ENCODE measurements at places on chromosomes 3 and 15. TPM values are rescaled to one million over a fixed set of nuclear protein-coding genes. Genes with fewer than 3 reads are reported as not detected.

GRCh38 chr3:98690876-98691275 is 72.3 kb upstream of the ST3GAL6 start:
- no peaks in the 10 kb centered on the region for H3K36me3 ChIP-seq
- no peak overlapping the region for H3K4me3 ChIP-seq
- peak; percentile 54 for DNase-seq
- no peak overlapping the region for H3K27ac ChIP-seq

GRCh38 chr3:43239755-43240154 is 46.6 kb upstream of the SNRK start:
- H3K36me3 ChIP-seq: no peaks in the 10 kb centered on the region
- DNase-seq: no peak
- H3K27ac ChIP-seq: no peak overlapping the region
- peaks cover 2% of the 10 kb centered on the region for H3K27me3 ChIP-seq

GABRG3 gene
- polyA plus RNA-seq: not detected

- peaks cover 4% of the 10 kb centered on the region for H3K4me1 ChIP-seq
- H3K36me3 ChIP-seq: no peaks in the 10 kb centered on the region
- H3K4me3 ChIP-seq: no peak overlapping the region
- no peak overlapping the region for H3K27ac ChIP-seq
- DNase-seq: peak; percentile 68
- no peaks in the 10 kb centered on the region for H3K27me3 ChIP-seq
Observed at GRCh38 chr3:99114565-99115291, 213.2 kb upstream of the DCBLD2 start.

GRCh38 chr15:29442532-29442931 is 172.9 kb upstream of the NSMCE3 start:
- DNase-seq: no peak
- H3K27me3 ChIP-seq: no peaks in the 10 kb centered on the region
- no peak overlapping the region for H3K27ac ChIP-seq
- no peak overlapping the region for H3K4me3 ChIP-seq

DNA sequence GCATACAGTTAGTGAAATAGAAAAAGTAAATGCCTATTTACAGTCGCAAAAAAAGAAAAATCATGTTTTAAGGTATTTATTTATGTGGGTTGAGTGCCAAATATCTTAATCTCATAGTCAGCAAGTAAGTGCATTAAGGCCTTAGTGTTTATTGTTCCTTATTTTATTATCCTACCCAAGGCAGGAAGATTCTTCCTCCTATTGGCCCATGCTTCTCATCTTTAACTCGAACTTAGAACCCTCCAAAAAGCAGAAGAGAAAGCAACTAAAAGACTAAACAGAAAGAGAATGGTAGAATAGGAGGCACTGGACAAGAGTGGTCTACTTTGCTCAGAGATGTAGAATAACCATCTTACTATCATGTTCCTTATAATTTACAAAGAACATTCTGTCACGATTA is 7.5 kb downstream of the RFX7 start:
- no peaks in the 10 kb centered on the region for H3K27me3 ChIP-seq
- H3K27ac ChIP-seq: no peak overlapping the region
- no peaks in the 10 kb centered on the region for H3K4me1 ChIP-seq
- no peaks in the 10 kb centered on the region for H3K36me3 ChIP-seq
- no peak overlapping the region for H3K4me3 ChIP-seq
- no peak for DNase-seq

- H3K27me3 ChIP-seq: no peaks in the 10 kb centered on the region
- no peaks in the 10 kb centered on the region for H3K36me3 ChIP-seq
- H3K4me3 ChIP-seq: peak overlapping the region; percentile 97
- DNase-seq: peak; percentile 11
- no peak overlapping the region for H3K27ac ChIP-seq
Observed at GRCh38 chr3:97823046-97824004, 1.5 kb downstream of the CRYBG3 start.

DNA sequence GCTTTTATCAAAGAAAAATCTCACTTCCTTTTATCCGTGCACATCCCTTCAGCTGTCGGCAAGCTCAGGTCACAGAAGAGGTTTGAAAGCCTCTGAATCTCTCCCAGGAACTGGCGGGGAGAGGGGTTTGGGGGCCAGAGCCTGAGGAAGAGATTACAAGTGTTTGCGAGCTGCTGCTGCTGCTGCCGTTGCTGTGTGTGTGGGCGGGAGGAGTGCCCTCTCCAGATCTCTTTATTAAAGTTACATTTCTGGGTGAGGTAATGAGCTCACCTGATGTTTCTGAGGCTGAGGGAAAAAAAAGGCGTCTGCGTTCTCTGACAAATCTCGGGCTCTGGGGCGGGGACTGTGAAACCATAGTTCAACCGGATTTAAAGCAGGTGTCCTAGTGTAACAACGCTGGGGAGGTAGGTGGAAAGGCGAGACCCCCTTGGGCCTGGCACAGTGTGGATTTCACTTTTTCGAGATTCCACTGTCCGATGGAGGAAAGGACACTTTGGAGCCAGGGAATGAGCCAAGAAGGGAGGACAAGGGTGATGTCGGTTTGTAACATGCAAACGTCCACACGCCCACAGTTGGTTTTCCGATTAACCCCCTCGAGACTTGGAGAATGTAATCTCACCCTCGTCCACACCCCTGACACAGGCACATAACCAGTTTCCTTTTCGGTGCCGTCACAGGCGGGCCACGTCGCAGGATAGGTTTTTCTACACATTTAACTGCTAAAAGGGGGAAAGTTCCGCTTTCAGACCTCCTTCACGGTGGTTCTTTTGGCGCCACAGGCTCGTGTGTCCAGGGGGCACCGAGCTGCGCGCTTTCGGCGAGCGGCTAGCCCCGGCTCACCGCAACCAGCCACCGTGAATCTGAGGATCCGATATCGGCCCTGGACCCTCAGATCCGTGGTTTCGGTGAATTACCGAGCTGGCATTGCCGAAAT is 2.1 kb downstream of the ALCAM start:
- no peaks in the 10 kb centered on the region for H3K27me3 ChIP-seq
- DNase-seq: peak; percentile 67
- peaks cover 3% of the 10 kb centered on the region for H3K4me1 ChIP-seq

VILL gene
- polyA plus RNA-seq: 1.9 TPM

DNA sequence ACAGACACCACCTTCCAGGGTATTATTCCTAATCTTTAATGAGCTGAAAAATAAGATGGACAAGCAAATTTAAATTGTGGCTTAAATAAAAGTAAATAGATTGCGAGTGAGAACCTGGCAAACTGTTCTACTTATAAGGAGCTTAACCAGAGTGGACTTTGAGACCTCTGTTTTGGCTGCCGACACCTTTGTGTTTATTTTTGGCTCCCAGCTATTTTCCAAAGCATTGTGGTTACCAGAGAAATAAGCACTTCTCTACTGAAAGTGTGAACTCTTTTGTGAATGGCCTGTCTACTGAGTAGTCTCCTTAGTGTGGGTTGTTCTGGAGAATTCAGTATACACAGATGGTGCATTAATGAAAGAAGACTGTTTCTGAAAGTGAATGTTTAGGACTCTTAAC is 109.4 kb downstream of the ATP8B4 start:
- no peaks in the 10 kb centered on the region for H3K27me3 ChIP-seq
- H3K4me3 ChIP-seq: no peak overlapping the region
- no peaks in the 10 kb centered on the region for H3K36me3 ChIP-seq

- no peaks in the 10 kb centered on the region for H3K4me1 ChIP-seq
- no peak overlapping the region for H3K4me3 ChIP-seq
- H3K27ac ChIP-seq: no peak overlapping the region
- no peaks in the 10 kb centered on the region for H3K27me3 ChIP-seq
- H3K36me3 ChIP-seq: no peaks in the 10 kb centered on the region
Observed at GRCh38 chr3:14803101-14803980, 15.4 kb upstream of the FGD5 start.

DNA sequence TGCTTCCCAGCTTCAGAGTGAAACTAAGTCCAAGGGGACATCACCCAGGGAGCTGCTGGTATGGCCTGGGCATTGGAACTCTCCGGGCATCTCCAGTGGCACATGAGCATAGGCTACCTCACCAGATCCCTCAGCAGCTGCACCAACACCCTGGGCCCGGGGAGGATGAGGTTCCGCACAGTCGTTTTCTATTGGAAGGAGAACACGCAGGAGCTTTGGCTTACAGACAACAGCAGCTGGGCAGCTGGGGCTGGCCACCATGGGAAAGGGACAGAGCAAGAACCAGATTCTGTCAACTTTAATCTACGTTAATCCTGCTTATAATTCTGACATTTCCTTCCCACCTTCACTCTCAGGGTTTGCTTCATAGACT is 65.5 kb downstream of the MYO1E start:
- no peak for DNase-seq
- no peaks in the 10 kb centered on the region for H3K36me3 ChIP-seq
- H3K27ac ChIP-seq: peak overlapping the region; percentile 24
- no peaks in the 10 kb centered on the region for H3K27me3 ChIP-seq
- H3K4me3 ChIP-seq: no peak overlapping the region

DNA sequence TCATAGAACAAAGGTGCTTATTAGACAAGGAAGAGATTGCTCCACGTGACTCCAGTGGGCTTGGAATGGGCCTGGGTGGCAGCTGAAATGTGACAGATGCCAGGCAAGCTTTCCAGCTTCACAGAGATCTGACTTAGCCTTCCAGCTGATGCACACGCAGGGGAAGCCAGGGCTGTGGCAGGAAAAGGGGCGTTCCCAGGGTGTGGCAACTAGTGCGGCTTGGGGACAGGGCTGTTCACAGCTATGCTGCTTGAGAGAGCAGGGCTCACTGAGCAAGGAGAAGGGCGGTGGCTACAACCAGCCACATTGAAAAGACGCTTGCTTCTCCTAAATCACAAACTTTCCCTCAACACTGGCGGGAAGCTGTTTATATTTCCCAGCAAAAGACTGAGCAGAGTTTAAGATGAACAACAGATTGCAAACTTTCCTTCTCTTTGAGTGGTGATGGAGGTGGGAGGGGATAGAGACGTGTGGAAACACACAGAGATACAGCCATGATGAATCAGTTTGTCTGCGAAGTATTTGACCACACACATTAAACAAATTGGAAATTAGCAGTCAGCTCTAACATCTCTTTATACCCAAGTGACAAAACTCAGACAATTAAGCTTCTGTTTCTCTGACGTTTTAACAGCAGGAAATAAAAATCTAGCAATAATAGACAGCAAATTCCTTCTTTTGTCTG is 127.5 kb downstream of the BDH1 start:
- H3K27ac ChIP-seq: no peak overlapping the region
- no peak overlapping the region for H3K4me3 ChIP-seq
- no peaks in the 10 kb centered on the region for H3K36me3 ChIP-seq
- peaks cover 27% of the 10 kb centered on the region for H3K27me3 ChIP-seq
- peak; percentile 17 for DNase-seq

GPR176 gene
- 99.9 TPM for polyA plus RNA-seq

ZNF385D gene
- 10.2 TPM for polyA plus RNA-seq

GRCh38 chr3:48945891-48946549 is 27.4 kb downstream of the ARIH2 start:
- no peak for DNase-seq
- H3K4me3 ChIP-seq: no peak overlapping the region
- H3K27me3 ChIP-seq: no peaks in the 10 kb centered on the region
- no peak overlapping the region for H3K27ac ChIP-seq
- no peaks in the 10 kb centered on the region for H3K36me3 ChIP-seq

CLRN1 gene
- not detected for polyA plus RNA-seq

GRCh38 chr3:45486136-45486535 is 97.8 kb downstream of the LARS2 start:
- no peaks in the 10 kb centered on the region for H3K4me1 ChIP-seq
- no peaks in the 10 kb centered on the region for H3K36me3 ChIP-seq
- H3K27me3 ChIP-seq: no peaks in the 10 kb centered on the region
- DNase-seq: peak; percentile 59
- no peak overlapping the region for H3K4me3 ChIP-seq

DNA sequence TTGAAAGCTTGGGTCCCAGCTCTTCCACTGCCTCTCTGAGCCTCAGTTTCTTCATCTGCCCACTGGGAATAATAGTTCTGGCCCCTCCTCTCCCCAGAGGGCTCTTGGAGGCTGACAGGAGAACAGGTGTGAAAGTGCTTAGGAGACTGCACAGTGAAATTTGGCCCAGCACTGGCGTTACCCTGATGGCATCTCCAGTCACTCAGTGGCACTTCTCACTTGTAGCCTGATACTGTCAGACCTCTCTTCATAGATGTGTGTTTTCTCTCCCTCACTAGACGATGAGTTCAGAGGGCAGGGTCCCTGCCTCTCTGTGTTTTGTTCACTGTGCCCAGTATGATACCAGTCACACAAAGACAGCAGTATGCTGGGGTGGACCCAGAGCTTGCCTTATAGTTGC is 22.2 kb upstream of the IGDCC3 start:
- H3K4me3 ChIP-seq: no peak overlapping the region
- H3K27me3 ChIP-seq: peaks cover 11% of the 10 kb centered on the region
- DNase-seq: no peak
- H3K36me3 ChIP-seq: no peaks in the 10 kb centered on the region

DNA sequence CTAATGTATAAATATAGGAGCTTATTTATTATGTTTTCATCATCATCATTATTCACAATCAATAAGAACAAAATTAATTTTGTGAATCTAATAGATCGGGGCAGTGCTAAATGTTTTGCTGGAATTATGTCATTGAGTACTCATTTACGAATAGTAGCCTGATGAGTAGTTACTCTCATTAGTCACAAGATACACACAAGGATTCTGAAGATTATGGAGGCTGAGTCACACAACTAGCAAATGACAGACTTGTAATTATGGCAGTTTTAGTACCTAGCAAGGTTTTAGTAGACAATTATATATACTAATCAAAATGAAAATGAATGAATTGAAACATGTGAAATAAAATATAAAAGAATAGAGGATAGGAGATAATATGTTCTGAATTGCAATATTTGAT is 954.2 kb downstream of the CADM2 start:
- H3K36me3 ChIP-seq: no peaks in the 10 kb centered on the region
- no peaks in the 10 kb centered on the region for H3K27me3 ChIP-seq
- no peak overlapping the region for H3K27ac ChIP-seq
- no peak overlapping the region for H3K4me3 ChIP-seq

PLXNB1 gene
- 12.8 TPM for polyA plus RNA-seq

GRCh38 chr15:64694816-64695215 is 80.6 kb downstream of the RBPMS2 start:
- H3K4me3 ChIP-seq: no peak overlapping the region
- no peaks in the 10 kb centered on the region for H3K27me3 ChIP-seq
- no peak for DNase-seq
- H3K36me3 ChIP-seq: peaks cover 8% of the 10 kb centered on the region

RLBP1 gene
- polyA plus RNA-seq: not detected

DNA sequence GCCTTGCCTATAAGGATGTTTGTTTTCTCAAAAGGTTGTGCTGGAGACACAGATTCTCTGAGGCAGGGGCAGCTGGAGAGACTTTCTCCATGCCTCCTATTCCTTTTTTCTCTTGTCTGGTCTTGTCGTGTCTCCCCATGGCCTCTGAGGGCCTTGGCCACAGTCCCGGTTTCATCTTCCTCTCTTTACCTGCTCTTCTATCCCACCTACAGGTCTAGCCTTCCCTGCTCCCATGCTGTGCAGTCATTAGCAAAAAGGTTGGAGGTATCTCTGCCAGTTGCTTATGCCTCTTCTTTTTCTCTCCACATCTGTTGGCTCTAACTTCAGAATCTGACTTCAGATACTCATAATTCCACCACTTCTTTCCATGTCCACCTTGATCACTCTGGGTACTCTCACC is 191.1 kb downstream of the IL20RB start:
- no peak overlapping the region for H3K27ac ChIP-seq
- H3K36me3 ChIP-seq: no peaks in the 10 kb centered on the region
- H3K4me3 ChIP-seq: no peak overlapping the region
- no peaks in the 10 kb centered on the region for H3K4me1 ChIP-seq

All from fibroblast of lung (primary cell).